ENCODE measurements at places on chromosomes 3 and 15.

DNA sequence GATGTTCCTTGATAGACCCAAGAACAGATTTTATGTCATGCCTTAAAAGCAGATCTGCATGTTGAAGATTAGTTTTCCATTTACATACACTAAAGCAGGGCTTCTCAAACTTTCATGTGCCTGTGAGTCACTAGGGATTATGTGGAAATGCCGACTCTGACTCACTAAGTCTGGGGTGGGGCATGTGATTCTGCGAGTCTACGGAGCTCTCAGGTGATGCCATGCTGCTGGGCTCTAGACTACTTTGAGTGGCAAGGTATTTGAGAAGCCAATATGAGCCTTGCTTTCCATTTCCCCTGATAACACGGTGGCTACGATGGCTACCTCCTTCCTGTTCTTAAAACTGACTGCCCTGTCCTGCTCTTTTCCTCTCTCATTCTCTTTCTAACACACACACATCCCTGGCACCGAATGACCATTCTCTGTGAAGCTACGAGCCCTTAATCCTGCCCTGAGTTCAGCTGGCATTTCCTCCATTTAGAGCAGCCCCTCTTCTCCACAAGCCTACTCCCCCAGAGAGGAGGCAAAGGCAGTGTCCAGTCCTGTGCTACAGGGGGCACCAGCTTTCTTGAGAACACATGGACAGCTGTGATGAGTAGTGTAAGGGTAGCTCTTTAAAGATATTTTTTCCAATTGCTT is 39.7 kb upstream of the PYGO1 start:
- peak; percentile 98 for DNase-seq

DNA sequence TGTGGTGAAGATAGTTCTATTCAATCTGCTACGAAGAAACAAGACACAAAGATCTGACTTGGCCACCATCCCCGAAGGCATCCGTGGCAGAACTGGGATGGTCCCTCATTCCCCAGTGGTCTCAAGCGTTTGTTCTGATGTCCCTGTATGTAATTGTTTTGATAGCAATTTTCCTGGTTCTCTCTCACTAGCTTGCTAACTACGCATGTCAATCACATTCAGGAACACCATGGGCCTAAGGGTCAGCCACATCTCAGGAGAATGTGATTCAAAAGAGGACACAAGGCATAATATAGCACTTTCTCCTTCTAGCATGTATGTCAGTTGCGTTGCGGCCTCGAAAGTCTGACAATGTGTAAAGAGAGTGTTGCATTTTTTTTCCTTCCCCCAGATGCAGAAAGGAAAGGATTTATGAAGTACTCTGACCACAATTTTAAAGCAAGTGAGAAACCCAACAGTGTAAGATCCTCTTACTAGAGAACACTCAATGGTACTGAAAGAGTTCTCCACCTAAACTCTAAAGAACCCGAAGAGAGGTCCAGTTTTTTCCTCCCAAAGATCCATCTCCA is 32.0 kb upstream of the TCF12 start:
- DNase-seq, result no peak

DNA sequence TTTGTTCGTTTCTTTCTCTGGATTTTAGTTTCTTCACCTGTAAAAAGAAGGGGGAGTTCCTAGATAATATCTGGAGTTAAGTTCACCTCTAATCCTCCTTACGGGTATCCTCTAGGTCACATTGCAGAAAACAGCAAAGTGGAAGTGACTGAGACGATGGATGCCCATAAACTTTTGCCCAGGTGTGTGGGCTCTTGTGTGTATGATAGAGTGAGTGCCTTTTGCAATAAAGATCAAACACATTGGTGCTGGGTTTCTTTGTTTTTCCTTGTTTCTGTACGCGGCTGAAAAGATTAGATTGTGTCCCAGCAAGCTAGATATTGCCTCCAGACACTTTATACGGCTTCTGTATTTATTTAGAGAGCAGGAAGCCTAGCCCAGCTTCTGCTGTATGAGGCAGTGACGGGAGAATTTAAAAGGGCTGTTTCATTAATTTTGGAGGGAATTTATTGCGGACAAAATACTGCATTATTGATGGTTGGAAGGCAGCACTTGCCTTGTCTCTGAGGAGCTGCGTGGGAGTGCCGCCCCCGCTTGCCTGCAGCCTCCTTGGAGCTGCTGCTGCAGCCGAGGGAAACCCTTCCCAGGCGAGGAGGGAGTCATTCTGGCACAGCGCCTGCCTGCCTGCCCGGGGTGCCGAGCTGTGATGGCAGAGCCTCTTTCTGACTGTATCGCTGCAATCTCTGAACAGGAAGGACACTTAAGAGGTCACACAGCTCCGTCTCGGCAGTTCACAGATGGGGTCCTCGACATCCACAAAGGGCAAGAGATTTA is 38.5 kb downstream of the PYDC2 start:
- no peak for DNase-seq

- no peak for DNase-seq
These were observed 356.7 kb upstream of the UMPS start for GRCh38 chr3:124373524-124373923.

DNA sequence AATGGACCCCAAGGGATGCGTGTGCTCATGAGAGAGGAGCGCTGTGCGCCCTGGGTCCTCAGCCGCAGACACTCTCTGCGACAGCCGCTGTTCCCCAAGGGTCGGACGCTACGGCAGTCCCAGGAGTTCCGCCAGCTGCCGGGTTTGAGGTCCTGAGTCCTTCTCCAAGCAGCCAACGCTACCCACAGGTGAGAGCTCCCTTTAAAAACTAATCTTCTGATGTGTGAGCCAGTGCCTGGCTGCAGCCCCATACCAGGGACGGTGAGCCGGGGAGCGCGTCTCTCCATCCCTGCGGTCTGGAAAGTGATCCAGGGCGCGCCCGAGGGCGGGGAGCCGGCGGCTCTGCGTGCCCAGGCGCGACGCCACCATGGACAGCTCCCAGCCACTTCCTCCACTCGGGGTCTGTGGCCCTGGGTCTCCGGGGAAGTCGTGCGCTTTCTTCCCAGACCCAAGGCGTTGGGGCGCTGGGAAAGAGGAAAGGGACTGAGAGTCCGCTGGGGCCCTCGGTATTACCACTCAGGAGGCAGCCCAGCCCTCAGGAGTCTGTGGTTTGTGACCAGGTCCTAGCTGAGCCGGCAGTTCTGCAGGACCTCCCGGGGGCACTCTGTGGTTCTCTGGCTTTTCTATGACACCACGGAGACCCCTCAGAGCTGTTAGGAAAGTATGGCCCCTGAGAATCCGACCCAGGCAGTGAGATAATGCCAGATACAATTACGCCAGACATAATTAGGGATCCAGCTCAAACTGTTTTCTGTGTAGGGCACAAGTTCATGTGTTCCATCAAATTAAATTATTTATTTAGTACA is 1.4 kb downstream of the CEMIP start:
- DNase-seq, result peak; percentile 73

DNA sequence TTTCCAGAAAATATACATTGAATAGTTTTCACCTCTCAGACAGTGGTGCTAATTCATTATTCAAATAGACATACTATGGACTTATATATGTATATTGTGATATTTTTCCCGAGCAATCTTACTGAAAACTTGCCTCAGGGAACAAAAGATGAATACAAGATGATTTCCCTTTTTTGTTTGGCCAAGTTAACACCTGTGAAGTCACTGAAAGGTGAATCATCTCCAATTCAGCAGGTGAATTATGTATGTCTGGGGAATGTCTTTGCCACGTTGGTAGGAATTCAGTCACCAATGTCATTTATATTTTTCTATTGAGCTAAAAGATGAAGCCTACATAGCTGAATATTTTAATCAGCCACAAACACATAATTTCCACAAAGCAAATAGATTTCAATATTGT is 88.2 kb downstream of the GPR156 start:
- no peak for DNase-seq

Data from fibroblast of villous mesenchyme (primary cell).